ENCODE measurements at places on chromosomes 3 and 15. TPM values are rescaled to one million over a fixed set of nuclear protein-coding genes. Genes with fewer than 3 reads are reported as not detected.

The SLC38A3 gene
- total RNA-seq, result not detected

The SEMA6D gene
- 0.35 TPM for total RNA-seq

GRCh38 chr15:90295270-90295648, 29.8 kb downstream of the NGRN start:
- DNase-seq, result no peak

The LDHAL6B gene
- not detected for total RNA-seq

GRCh38 chr3:67028001-67028784, 30.1 kb downstream of the KBTBD8 start:
- DNase-seq, result no peak

DNA sequence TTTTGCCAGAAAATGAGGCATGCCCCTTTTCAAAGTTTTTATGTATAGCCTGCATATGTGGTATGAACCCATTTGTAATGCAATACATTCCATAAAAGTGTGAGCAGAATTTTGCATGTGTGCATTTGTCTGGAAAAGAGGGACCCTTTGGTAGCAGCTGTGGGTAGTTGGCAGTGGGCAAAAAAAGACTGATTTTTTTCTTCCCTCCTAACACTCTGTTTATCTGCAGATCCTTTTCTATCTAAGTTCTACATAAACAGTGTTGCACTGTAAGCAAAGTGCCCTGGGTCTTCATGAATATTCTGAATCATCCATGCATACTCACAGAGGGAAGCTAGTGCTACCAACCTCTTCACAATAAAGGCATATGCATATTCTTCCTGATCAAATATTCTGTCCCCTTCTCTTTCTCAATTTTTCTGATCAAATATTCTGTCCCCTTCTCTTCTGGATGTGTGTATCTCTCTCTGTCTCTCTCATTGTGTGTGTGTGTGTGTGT, 211.2 kb upstream of the EIF1B start:
- DNase-seq, result no peak

GRCh38 chr15:25243800-25244097, 195.1 kb downstream of the UBE3A start:
- DNase-seq, result no peak

- no peak for DNase-seq
These were observed 4.5 kb downstream of the FAM131A start for GRCh38 chr3:184341925-184342324.

The GOLGA8G gene
- not detected for total RNA-seq

The ITGA11 gene
- total RNA-seq, result 0.77 TPM

- no peak for DNase-seq
These were observed 41.1 kb downstream of the NGRN start for GRCh38 chr15:90306560-90306959.

The RHCG gene
- not detected for total RNA-seq

The C15orf40 gene
- total RNA-seq, result 58.0 TPM
